ENCODE measurements at places on chromosomes 13 and 19.

- DNase-seq: no peak
Observed at GRCh38 chr19:30900051-30900450, 449.2 kb downstream of the TSHZ3 start.

DNA sequence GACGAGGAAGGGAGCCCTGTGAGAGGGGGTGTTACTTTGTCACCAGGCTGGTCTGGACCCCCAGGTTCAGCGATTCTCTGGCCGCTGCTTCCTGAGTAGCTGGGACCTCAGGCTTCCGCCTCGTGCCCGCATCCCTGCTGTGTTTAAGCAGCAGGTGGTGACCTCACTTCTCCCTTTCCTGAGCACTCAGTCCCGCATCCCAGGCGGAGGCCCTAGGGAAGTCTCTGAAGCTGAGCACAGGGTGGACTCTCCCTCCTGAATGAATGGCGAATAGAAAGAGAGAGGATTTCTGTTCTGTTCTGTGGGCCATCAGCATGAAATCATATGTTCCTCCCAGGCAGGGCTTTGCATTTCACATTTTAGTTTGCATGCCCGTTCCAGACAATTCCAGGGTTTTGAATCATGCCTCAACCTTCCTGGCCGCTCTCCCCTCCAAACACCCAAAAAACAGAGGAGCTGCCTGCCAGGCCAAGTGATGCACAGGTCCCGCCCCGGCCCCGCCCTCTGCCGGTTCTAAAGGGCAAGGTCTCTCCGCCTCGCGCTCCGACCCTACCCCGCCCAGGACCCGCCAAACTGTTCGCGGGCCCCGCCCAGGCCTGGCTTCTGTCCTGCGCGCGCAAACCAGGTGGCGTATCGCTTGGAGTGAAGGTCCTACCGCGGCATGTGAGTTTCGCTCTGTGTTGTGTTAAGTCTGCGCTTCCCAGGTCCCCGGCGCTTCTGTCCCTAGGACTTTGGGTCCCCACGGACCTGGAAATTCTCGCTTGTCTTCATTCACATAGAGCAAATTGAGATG lies 35.1 kb upstream of the ZNF808 start:
- DNase-seq: no peak

- DNase-seq: no peak
Observed at GRCh38 chr13:87894059-87894458, 222.9 kb downstream of the SLITRK5 start.

DNA sequence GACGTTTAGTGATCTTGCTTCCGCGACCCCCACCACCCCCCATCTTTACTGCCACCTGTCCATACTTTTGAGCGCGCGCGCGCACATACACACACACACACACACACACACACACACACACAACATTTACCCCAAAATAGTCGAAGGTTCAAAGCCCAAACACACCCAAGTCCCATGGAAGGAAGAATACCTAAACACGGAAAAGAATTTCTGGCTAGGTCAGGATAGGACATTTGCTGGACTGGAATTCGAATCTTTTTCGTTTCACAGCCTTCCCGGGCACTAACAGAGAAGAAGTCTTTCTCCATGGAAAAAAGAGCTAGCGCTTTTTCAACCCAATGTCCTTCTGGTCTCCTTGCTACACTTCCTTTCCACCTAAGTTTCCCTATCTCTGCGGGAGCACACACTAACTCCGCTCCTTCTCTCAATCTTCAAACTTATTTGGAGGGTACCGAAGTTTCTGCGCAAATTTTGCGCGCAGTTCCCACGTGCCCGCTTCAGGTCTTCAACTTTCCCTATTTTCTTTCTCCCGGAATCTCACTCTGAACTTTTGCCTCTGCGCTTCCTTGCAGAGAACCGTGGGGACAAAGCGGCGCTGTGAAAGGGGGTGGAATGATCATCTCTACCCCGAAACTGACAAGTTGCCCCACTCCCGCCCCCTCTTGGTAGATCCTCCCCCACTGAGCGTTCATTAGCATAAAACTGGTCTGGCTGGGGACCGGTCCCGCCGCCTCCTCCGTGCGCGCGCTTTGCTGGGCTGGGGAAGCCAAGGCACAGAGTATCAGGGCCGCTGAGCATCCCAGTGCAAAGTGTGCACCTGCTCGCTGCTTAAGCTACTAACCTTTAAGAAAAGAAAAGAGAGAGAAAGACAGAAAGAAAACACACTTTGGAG lies 2.7 kb downstream of the DACH1 start:
- no peak for DNase-seq

GRCh38 chr13:40333226-40333625 lies 333.2 kb downstream of the FOXO1 start:
- DNase-seq: no peak

DNA sequence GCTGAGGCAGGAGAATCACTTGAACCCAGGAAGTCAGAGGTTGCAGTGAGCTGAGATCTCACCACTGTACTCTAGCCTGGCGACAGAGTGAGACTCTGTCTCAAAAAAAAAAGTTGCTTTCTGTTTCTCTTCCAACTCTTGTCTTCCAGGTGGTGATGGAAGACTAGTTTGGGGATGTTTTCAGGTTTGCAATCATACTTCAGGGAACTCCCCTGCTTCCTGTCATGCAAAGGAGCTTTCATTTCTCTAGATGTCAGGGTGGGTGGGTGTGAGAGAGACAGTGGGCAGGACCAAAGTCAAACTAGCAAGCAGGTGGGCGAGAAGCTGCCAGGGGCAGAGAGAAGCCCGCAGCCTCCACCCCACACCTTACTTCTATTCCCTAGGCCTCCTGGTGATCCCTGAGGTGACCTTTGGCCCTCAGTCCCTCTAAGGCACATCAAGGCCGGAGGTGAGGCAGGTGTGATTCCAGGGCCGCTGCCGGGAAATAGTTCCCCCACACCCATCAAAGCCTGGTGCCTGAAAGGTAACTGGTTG lies 25.7 kb downstream of the CCNE1 start:
- no peak for DNase-seq

- DNase-seq: no peak
Observed at GRCh38 chr19:1211494-1212234, 6.1 kb downstream of the STK11 start.

Measured in HFF-Myc (cell line).